ENCODE measurements at places on chromosomes 2 and 18.

GRCh38 chr2:16635791-16636699 is 29.6 kb downstream of the CYRIA start:
- DNase-seq: no peak

DNA sequence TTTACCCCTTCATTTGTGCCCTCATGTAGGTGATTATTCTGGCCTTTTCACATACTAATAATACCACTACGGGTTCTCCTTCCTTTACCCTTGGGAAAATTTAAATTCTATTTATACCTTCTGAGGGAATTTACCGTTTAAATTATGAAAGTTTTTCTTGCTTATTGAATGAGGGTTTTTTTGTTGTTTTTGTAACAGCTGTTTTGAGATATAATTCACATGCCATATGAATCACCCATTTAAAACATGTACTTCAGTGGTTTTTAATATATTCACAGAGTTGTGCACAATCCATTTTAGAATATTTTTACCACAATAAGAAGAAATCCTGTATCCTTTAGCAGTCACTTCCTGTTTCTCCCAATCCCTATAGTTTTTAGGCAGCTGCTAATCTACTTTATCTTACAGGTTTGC is 54.7 kb downstream of the EML4 start:
- DNase-seq: no peak

- DNase-seq: no peak
These were observed 214.3 kb downstream of the FAM210A start for GRCh38 chr18:13511961-13512577.

GRCh38 chr18:46899274-46899948 is 17.9 kb downstream of the PIAS2 start:
- DNase-seq: no peak

DNA sequence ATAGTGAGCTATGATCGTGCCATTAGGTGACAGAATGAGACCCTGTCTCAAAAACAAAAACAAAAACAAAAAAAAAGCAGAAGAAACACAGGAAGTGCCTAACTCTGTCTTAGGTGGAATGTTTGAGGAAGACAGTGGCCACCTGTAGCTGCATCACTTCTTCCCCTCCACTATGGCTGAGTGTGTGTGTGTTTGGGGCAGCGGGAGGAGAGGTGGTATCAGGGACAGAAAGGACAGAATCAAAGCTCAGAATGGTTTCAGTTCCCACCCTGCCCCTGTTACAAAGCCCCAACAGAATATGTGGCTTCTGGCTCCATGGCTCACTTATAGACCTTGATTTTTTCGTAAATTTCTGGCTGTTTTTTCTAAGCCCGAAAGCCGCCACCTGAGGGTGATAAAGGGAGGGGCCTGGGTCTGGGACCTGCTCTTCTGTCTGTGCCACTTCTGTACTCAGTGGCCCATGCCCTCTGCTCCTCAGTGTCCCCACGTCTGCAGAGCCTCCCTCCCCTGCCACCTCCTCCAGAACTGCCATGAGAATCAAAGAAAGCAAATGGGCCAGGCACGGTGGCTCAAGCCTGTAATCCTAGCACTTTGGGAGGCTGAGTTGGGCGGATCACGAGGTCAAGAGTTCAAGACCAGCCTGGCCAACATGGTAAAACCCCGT is 27.4 kb downstream of the SERTAD2 start:
- no peak for DNase-seq

- no peak for DNase-seq
These were observed 1378.8 kb upstream of the DDX18 start for GRCh38 chr2:116435648-116436047.

GRCh38 chr2:201127570-201127969 is 11.6 kb downstream of the CFLAR start:
- no peak for DNase-seq

- DNase-seq: no peak
These were observed 7.6 kb downstream of the ITGA6 start for GRCh38 chr2:172434821-172435605.

DNA sequence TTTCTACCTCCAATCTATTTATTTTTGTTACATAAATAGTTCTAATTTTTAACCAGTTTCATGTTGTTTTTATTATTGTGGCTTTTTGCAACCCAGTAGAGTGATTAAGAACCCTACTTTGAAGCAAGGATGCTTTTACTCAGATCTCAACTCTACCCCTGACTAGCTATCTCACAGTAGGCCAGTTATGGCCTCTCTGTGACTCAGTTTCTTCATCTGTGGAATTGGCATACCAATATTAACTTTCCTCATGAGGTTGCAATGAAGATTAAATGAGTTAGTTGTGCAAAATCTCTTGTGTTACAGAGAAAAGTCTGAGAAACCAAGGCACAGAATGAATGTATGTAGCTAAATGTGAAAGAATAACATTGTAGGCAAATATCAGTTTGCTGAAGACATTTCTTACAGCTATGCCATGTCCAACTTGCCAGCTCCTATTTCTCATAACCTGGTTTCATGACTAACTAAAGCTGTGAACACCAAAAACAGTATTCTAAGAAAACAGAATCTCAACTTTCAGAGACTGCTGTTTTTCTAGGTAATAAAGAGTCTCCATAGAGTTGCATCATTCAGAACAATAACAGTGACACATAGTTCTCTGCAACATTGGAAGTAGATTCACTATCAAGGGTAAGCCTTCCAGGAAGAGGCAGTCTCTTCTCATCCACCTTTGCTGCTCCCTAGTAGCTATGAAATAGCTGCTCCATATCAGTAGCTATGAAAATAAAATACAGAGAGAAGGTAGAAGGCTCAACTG is 33.2 kb upstream of the CYTIP start:
- DNase-seq: no peak

- DNase-seq: no peak
These were observed 34.1 kb downstream of the RAB3GAP1 start for GRCh38 chr2:135086222-135086621.

DNA sequence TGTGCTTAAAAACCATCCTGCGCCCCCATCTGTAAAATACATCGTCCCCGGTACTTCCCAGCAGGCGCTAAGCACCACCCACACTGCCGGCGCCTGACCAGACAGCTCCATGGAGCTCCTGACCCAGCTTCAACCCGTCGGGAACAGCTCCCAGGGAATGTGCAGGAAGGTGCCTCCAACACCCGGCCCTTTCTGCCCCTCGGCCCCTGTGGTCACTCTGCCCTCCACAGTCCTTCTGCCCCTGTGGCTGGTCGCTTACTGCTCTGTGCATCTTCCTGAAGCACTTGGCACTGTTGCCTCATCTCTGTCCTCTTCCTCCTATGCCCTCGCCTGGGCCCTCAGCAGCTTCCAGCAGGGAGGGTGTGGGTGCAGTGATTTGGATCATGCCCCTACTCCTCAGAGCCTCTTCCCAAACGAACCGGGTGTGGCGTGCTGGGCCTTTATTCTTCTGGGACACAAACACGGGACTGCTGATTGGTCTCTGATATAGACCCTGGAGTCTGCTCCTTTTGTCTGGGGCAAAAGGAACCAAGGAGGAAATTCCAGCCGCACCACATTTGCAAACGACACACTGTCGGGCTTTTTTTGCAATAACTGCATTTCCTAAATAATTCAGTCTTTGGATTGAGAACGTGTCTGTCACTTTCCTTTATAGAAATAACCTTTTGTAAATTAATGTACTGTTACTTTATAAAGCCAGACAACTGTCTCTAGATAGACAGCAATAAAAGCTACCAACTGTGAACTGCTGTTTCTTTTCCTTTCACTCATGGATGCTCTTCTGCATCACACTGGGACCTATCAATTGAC is 65.9 kb downstream of the ADI1 start:
- no peak for DNase-seq

GRCh38 chr18:53991805-53992204 is 232.7 kb downstream of the MBD2 start:
- DNase-seq: no peak

DNA sequence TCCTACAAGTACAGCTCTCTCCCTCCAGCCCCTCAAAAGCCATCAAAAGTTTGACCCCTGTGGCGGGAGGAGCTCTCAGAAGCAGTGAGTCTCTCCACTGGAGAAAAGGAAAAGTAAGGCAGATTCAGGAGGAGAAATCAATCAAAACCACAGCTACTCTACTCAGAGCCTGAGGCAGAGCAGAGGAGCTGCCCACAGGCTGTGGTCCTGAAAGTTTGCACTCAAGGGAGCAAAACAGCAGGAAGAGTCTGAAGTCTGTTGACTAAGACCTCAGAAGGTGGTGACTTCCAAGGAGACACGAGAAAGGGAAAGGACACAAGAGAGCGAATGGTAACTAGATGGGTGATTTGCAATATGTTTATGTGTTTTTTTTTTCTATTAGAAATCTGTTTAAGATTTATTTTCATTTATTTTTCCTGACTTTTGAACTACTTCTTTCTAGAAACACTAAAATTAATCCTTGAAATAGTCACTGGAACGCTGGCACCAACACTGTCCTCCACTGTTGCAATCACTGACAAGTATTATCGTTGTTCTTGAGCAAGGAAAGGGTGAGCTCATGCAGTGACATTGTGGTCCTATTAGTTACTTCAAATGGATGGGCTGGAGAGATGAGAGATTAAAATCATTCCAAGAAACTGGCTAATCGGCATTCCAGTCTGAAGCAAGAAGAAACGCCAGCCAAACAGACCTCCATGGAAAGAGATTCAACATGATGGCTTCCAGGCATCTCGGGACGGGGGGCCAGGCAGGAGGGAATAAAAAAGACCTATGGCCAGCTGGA is 35.8 kb downstream of the PID1 start:
- no peak for DNase-seq

- no peak for DNase-seq
These were observed 16.2 kb downstream of the MSH6 start for GRCh38 chr2:47799031-47799609.

DNA sequence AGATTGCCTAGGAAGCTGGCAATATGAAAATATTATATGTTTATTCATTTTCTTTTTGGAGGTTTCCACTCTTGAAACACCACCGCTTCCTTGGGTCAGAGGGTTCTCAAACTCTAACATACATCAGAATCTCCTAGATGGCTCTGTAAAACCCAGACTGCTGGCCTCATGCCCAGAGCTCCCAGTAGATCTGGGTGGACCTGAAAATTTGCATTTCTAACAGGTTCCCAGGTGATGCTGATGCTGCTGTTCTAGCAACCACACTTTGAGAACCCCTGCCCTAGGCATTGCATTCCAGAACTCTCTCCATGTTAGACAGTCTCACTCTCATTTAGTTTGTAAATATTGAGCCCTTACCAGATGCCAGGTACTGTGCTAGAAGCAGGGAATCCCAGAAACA is 139.4 kb downstream of the FAM210A start:
- DNase-seq: no peak

- DNase-seq: no peak
These were observed 144.3 kb downstream of the MCFD2 start for GRCh38 chr2:46771309-46771708.

DNA sequence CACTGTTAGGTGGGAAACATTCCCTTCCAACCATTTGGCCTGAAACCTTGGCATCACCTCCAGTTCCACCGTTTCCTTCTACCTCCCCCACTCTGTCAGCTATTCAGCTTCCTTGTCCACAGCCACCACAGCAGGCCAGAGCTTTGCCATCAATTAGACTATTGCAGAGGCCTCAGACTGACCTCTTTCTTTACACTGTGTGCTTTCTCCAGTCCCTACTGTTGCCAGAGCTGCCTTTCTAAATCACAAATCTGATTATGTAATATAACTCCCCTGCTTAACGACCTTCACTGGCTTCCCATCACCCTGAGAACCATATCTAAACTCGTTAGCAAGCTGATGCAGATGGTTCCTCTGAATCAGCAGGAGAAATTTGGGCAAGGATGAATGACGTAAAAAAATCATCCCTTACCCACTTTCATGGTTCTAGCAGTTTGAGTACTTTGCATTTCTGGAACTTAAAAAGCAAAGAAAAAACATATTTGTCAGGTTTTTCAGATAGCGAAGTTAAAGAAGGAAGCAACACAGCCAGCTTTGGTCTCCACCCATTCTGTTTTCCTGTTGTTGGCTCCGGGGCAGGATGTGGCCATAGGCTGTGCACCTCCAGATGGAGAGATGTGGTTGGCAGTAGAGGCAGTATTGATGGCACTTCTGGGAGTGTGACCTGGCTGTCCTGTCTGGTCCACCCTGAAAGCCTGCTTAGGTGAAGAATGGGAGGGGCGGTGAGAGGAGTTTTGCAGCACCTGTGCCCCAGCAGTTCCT is 422.1 kb downstream of the PARD3B start:
- peak; percentile 67 for DNase-seq

DNA sequence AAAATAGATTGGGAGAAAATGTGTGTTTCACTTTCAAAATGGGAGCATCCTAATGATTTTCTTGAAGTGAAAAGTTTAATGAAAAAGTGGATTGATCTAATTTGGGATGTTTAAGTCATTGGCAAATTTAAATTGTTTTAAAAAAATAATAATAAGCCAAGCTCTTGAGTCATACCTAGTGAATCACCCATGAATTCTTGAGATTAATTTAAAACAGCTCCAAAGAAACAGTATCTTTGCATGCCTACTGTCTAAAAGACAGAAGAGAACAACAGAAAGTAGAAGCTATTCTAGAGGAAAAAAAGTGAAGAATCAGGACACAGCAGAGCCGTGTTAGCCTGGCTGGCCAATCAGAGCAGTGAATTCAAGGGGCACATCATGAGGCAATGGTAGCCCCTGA is 7.7 kb downstream of the ACVR1C start:
- DNase-seq: no peak

DNA sequence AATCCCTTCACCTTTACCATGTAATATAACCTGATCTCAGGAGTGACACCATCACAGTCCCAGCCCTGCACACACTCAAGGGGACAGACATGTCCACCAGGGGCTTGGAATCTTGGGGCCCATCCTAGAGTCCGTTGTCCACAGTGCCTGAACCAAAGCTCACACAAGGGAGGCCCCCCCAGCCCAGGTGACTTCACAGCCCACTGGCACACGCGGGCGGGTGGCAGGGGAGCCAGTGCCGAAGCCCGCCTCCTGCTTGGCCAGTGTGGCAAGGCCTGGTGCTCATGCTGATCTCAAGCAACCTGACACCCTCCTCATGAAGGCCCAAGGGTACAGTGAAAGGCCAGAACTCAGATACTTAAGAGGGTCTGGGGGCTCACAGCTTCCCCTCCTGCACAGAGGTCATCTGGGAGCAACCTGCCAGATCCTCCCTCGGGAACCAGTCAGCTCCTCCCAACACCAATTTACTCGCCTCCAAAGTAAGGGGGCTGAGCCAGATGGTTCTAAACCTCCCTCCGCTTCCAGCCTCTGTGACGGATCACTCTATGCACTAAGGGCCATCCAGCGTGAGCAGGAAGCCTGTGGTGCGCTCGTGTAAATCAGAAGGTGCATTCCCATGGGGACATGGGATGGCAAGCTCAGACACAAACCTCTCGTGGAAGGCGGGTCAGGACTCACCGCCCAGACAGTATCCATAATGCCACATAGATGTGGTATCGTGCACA is 3.2 kb upstream of the RAB17 start:
- no peak for DNase-seq

DNA sequence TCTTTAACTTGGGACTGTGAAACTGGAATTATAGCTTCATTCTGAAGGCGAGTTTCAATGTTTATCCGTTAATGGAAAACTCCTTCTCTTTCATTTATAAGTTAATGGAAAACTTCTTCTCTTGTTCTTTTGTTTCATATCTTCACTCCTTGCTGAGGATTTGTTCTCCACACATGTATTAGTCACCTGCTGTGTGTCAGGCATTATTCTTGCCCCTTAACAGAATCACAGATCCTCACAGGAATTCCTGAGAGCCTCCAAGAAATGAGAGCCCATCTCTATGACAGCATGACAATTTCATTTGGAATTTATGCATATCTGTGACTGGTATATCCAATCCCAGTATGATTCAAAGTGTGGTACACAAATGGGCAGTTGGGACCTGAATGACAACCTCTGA is 545.8 kb downstream of the BCL11A start:
- DNase-seq: no peak

GRCh38 chr18:55243857-55244256 is 284.6 kb upstream of the CCDC68 start:
- no peak for DNase-seq

GRCh38 chr2:170408461-170409163 is 230.7 kb downstream of the MYO3B start:
- no peak for DNase-seq
